ENCODE measurements at places on chromosomes 1 and 21.
A peak's percentile ranks its signal among the peaks of the same experiment; 100 is the strongest.

DNA sequence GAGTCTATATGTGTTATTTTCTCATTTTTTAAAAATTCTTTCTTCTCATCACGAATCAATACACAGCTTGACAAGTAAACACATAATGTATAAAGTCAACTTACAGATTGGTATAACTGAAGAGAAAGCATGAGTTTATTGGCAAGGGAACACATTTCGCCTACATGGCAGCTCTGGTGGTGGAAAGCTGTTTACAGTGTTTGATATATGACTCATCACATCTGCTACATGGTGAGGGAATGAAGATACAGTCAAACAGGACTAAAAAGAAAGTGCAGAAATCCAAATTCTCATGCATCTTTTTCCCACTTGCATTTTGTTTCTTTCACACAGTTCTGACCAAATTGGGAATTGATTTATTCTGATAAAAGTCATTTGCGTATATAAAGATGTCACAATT lies 122.2 kb upstream of the ADGRL4 start:
- DNase-seq, result no peak

DNA sequence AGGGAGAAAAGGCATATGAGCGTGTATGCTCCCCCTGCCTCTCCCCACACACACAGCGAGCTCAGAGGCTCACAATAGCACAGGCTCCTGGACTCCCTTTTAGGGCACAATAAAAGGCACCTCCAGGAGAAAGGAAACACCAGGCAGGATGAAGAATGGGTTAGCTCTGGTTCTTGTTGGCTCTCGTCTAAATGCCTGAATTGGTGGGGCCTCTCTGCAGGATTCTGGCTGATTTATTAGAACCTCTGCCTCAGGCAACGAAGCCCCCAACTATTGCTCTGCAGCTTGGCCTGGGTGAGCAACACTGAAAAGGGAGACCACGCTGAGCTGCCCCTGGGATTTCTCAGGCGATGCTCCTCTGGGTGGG lies 590.9 kb upstream of the PLXNA2 start:
- DNase-seq, result no peak

DNA sequence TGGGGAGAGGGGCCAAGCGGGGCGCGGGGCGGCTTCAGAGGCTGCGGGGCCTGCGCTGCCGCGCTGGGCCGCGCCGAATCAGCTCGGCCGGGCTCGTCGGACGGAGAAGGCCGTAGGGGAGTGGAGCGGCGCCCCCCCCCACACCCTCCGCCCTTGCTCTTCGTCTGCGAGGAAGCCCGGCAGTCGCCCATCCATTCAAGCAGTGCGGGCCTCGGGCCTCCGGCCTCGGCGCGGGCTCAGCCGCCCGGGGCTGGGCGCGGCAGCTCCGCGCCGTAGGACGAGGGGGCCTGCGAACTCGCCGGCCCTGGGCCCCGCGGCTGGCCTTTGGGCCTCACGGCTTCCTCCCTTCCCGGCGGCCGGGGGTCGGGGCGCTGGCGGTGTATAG lies 564 bp downstream of the CTPS1 start:
- DNase-seq, result no peak

GRCh38 chr1:2127187-2128145 lies 67.1 kb downstream of the FAAP20 start:
- no peak for DNase-seq

DNA sequence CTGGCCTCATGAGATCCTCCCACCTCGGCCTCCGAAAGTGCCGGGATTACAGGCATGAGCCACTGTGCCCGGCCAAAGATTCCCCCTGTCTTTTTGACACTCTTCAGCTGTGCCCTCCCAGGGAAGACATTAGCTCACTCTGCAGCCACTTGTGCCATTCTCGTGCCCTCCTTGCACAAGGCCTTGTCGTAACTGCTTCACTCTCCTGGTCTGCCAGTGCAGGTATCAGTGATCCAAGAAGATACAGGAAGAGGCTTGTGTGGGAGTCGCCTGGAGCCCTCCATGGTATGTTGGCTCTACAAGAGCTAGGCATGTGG lies 22.0 kb upstream of the WDR26 start:
- no peak for DNase-seq

- no peak for DNase-seq
Observed at GRCh38 chr1:71829346-71829745, 453.0 kb downstream of the NEGR1 start.

GRCh38 chr1:192363177-192363576 lies 46.4 kb downstream of the RGS21 start:
- DNase-seq, result no peak

- DNase-seq, result no peak
Observed at GRCh38 chr1:42736571-42737200, 3.4 kb downstream of the CLDN19 start.

GRCh38 chr1:217137210-217137881 lies 414.1 kb upstream of the ESRRG start:
- no peak for DNase-seq

- no peak for DNase-seq
Observed at GRCh38 chr21:38712071-38712470, 93.7 kb upstream of the ETS2 start.

DNA sequence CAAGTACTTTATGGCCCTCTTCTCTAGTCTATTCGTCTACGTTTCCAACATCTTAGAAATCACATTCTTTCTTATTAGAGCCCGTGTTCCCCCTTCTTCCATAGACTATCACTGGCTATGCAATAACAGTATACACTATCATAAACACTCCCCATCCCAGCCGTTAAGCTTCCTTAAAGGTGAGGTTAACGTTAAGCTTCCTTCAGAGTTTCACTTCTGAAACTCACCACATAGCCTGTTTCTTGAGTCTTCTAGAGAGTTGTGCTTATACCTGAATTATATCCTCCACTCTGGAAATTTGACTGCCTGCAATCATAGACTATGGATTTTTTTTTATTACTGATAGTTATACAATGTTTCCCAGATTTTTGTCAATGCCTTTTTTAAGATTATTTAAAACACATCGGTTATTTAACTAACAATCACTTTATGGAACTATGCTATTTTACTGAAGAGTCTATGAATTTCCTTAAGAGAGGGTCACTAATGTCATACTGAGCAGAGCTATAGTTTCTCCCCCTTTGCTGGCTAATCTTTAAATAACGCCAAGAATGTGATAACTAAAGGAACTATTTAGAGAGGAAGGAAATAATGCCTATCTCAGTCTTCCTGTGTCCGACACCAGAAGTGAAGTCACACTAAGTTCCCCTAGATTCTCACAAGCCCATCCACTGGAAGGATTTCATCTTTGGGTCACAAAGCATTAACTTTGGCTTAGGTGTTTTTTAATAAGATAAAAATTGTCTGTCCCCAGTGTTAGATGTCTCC lies 16.8 kb downstream of the FCER1A start:
- no peak for DNase-seq

GRCh38 chr1:2829846-2830615 lies 28.5 kb upstream of the TTC34 start:
- no peak for DNase-seq

GRCh38 chr1:193763266-193763665 lies 576.9 kb upstream of the B3GALT2 start:
- DNase-seq, result no peak

GRCh38 chr21:43193651-43194302 lies 25.0 kb downstream of the CRYAA start:
- no peak for DNase-seq

GRCh38 chr1:3369446-3370076 lies 84.9 kb upstream of the ARHGEF16 start:
- no peak for DNase-seq

- DNase-seq, result no peak
Observed at GRCh38 chr1:222739929-222740328, 2.9 kb downstream of the FAM177B start.

- DNase-seq, result no peak
Observed at GRCh38 chr1:184354719-184355118, 32.1 kb upstream of the C1orf21 start.

DNA sequence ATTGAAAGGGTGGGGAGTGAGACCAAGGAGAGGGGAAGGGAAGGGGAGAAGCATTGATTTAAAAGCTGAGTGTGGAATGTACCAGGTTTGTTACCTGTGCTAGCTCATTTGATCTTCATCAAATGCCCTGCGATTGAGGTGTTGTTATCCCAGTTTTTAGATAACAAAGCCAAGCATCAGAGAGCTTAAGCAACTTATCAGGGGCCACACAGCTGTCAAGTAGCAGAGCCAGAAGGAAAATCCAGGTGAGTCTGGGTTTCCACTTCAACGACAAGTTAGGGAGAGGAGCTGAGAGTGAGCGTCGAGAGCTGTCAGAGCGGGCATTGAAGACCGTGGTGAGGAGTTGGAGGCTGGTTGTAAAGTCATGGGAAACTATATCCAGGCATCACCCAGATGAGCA lies 146.9 kb upstream of the IRF2BP2 start:
- no peak for DNase-seq

GRCh38 chr1:43293896-43294760 lies 6.7 kb upstream of the TIE1 start:
- no peak for DNase-seq

DNA sequence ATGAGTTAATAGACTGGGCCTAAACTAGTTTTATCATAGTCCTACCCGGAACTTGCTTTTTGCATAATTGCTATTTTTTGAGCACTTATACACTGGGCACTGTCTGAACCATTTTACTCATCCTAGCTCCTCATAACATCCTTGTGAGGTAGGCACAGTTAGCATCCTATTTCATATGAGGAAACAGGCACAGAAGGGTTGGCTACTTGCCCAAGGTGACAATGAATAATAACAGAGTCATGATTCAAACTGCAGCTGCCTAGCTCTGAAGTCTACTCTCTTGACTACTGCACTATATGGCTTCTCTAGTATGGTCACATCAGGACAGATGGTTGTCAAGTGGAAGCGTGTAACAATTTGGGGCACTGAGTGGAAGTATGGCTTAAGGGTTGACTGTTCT lies 18.2 kb upstream of the RC3H1 start:
- DNase-seq, result no peak

DNA sequence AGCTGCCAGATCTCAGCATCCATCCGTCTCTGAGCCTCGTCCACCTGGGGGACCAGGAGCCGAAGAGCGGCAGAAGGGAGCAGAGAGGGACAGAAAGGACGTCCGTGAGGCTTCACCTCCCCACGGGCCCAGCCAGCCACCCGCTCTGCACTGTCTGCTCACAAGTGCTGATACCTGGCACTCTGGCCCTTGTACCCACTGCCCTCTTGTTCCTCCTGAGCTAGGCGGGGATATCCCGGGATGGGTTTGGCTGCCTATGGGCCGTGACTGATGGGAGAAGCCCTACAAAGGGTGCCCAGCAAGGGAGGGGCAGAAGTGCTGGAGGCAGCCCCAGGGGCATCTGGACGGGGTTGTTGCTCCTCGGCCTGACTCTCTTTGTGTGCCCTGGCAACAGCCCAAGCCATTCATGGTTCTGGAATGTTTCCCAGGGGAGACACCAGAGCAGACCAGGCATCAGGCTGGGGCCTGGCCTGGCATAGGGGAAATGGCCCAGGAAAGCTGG lies 57.6 kb downstream of the LDLRAD2 start:
- no peak for DNase-seq

DNA sequence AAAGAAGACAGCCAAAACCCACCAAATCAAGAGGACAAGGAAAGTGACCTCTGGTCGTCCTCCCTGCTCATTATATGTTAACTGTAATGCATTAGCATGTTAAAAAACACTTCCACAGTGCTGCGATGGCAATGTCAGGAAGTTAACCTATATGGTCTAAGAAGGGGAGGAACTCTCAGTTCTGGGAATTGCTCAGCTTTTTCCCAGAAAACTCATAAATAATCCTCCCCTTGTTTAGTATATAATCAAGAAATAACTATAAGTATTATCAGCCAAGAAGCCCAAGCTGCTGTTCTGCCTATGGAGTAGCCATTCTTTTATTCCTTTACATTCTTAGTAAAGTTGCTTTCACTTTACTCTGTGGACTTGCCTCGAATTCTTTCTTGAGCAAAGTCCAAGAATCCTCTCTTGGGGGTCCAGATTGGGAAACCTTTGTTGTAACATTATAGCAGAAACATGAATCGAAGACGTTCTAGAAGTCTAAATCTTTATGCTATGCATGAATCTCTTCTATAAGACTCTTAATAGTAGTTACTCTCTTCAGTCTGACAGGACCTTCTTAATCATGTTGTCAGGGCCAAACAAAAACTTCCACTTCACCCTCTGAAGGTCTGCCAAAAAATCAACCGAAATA lies 110.0 kb upstream of the VANGL1 start:
- no peak for DNase-seq

GRCh38 chr1:247358920-247359319 lies 27.3 kb upstream of the ZNF496 start:
- DNase-seq, result no peak

- DNase-seq, result peak; percentile 86
Observed at GRCh38 chr1:214439352-214440119, 111.9 kb downstream of the PTPN14 start.

DNA sequence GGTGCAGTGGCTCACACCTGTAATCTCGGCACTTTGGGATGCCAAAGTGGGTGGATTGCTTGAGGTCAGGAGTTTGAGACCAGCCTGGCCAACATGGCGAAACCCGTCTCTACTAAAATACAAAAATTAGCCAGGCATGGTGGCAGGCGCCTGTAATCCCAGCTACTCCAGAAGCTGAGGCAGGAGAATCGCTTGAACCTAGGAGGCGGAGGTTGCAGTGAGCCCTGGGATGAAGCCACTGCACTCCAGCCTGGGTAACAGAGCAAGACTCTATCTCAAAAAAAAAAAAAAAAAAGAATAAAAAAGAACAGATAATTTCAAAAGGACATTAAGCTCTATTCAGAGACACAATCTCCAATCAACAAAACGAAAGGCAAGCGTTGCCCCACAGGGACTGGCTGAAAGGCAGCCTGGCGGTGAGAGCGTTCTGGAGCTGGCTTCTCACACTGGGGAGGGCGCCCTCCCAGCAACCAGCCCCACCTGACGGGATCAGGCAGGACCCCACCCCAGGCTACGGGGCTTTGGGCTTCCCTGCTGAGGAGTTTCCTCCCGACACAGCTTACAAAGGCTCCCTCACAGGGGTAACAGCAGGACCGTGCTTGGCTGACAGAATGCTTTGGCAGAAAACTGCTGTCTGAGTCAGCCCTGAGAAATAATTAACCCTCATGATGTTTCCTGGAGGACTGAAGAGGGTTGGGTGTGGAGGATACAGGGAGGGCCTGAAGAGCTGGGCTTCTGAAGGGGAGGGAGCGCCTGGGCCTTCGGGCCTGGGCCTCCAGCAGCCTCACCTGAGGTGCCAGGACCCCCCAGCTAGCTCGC lies 31.1 kb upstream of the SRP9 start:
- no peak for DNase-seq
